ENCODE measurements at places on chromosomes 1 and 21. TPM values are rescaled to one million over a fixed set of nuclear protein-coding genes. Genes with fewer than 3 reads are reported as not detected.

Gene IL12RB2
- 1.3 TPM for total RNA-seq

Gene TRIM67
- under 0.01 TPM for total RNA-seq

Gene ELAVL4
- total RNA-seq = not detected

Gene ABCB10
- total RNA-seq = 12.1 TPM

Gene BNIPL
- 0.10 TPM for total RNA-seq

Gene CD48
- 996 TPM for total RNA-seq

Measured in mononuclear cell (primary cell).